ENCODE measurements at places on chromosomes 3 and 15.

DNA sequence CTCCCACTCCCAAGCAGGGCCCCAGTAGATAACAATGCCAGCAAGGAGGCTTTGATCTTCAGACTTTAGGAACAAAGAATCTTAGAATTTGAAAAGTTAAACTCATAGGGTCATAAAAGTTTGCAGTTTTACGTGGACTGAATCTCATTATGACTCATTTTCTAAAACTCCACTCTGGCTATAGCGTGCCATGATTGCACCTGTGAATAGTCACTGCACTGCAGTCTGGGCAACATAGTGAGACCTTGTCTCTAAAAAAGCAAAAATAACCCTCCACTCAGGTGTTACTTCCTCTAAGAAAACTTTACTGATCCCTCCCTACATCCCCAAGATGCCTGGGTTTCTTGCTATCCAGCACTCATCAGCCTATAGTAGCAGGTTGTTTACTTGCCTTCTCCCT is 104.5 kb downstream of the IL20RB start:
- DNase-seq: no peak

GRCh38 chr15:89888214-89888804 is 5.5 kb downstream of the AP3S2 start:
- no peak for DNase-seq

- DNase-seq: no peak
Observed at GRCh38 chr3:149828390-149828789, 15.4 kb downstream of the RNF13 start.

- DNase-seq: no peak
Observed at GRCh38 chr3:81735334-81735733, 26.1 kb downstream of the GBE1 start.

DNA sequence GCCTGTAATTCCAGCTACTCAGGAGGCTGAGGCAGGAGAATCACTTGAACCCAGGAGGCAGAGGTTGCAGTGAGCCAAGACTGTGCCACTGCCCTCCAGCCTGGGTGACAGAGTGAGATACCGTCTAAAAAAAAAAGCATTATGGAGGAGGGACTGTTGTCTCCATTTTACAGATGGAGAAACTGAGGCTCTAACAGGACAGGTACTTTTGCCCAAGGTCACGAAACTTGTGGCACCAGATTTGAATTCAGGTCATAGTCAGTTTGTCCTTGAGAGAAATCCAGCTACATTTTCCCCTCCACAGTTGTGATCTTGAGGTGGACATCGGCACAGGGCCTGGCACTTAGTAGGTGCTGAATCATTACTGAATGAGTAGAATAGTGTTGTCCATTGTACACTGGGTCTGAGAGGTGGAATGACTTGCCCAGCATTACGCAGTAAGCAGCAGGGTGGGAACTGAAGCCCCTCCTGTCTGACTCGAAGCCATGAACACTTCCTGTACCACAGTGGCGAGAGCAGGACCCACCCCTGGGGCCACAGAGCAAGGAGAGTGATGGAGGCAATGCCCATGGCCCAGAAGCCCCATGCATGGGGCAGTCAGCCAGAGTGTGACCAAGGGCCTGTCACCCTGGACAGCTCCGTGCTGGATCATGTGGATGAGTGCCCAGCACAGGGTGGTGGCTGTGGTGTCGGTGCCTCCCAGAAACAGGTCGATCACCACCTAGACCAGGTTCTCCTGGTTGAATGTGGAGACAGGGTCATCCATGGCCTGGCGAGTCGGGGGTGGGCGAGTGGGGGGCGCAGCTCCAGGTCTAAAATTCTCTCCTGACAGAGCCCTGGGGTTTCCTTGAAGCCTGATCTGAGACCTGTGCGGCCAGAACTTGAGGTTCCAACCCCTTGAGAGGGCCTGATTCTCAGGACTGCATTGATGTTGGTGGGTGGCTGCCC is 20.4 kb upstream of the PARL start:
- no peak for DNase-seq

DNA sequence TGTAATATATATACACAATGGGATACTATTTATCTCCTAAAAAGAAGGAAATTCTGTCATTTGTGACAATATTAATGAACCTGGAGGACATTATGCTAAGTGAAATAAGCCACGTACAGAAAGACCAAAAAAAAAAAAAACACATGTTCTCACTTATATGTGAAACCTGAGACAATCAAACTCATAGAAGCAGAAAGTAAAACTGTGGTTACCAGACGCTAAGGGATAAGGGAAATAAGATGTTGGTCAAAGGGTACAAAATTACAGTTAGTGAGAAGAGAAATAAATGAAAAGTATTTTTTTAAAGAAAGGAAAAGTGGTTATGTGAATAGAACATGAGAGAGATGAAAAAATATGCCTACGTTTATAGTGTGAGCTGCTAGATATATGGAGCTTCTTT is 101.1 kb downstream of the CPNE4 start:
- DNase-seq: no peak

- no peak for DNase-seq
Observed at GRCh38 chr15:92294759-92295158, 98.9 kb upstream of the ST8SIA2 start.

- no peak for DNase-seq
Observed at GRCh38 chr3:166243511-166243910, 406.3 kb upstream of the BCHE start.

DNA sequence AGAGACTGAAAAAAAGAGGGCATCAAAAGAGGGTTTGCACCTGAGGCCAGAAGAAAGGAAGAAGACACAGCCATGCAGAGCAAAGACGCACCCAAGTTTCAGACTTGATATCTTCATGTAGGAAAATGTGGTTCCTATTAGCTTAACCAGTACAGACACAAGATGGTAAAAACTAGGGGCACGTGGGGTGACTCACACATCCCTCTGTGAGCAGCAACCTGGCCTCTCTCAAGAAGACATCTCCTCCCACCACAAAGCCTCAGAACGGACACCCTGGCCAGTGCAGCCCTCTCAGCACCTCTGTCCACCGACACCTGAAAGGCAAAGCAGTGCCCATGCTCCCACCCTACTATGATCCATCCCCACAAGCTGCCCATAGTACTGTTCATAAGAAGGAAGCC is 33.3 kb downstream of the GLB1 start:
- peak; percentile 40 for DNase-seq

DNA sequence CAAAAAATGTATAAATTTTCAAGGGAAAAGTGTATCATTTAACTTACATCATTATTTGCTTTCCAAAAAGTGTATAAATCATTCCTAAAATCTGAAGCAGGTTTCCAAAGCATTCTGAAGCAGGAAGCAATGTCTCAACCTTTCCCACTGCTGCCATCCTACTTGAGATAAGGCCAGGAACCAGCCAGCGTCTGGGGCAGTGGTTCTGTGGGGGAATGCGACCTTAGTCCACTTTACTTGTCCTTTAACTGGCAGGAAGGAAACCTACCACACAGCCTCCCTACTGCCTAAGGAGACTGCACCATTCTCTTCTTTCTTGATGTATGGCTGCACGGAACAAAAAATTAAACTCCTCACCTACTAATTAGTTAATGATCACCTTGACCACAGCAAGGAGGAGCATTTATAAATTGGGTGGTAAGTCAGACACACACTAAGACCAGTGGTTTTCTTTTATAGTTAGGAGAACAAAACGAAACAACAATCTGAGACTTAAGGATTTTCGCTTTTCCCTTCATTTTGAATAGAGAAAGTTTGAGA is 3.7 kb downstream of the SORD start:
- no peak for DNase-seq

GRCh38 chr3:43291546-43291945 is 5.2 kb downstream of the SNRK start:
- DNase-seq: no peak

- no peak for DNase-seq
Observed at GRCh38 chr3:67301556-67301955, 303.4 kb downstream of the KBTBD8 start.

All from activated gamma-delta T cell treated with Interleukin-2 at 50 U/mL for 16 hours (primary cell).